ENCODE measurements at places on chromosomes 1 and 21.
A peak's percentile ranks its signal among the peaks of the same experiment; 100 is the strongest.

DNA sequence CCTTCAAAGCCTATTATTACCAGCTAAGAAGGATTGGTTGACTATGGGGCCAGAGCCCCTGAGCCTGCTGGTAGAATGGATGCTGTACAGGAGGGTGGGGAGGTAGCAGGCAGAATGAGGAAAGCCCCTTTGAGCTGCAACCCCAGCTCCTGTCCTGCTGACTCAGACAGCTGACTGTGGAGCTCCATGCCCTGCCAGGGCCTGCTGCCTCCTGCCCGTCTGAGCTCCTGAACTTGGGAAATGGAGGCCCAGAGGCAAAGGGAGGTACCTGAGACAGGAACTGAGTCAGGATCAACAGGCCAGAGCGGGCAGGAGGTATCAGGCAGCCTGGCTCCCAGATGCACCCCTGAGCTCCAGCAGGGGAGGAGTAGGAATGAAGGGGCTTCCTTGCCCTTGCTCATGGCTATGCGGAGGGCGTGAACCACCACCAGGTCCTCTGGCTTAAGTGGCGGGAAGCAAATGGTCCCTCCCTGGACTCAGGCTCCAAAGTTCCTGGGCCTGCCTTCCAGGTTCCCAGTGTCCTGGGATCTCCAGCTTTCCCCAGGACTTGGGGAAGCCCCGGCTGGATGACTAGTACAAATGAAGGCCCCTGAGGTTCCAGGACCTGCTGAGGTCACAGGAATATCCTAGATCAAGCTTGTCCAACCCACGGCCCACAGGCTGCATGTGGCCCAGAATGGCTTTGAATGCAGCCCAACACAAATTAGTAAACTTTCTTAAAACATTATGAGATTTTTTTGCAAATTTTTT, 3.9 kb upstream of the SFN start:
- DNase-seq: no peak

- DNase-seq: no peak
Measured at GRCh38 chr1:151834239-151834638, 2.6 kb upstream of the RORC start.

- DNase-seq: no peak
Measured at GRCh38 chr1:204544321-204544720, 28.1 kb downstream of the MDM4 start.

DNA sequence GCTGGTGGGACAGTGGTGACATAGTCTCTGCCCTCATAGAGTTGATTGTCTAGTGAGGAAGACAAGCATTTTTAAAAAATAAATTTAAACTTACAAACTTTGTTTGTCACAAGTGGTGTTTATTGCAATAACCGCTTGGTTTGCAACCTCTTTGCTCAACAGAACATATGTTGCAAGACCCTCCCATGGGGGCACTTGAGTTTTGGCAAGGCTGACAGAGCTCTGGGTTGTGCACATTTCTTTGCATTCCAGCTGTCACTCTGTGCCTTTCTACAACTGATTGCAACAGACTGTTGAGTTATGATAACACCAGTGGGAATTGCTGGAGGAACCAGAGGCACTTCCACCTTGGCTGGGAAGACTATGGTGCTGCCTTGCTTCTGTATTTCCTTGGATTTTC, 58.4 kb downstream of the LAMC2 start:
- DNase-seq: no peak

DNA sequence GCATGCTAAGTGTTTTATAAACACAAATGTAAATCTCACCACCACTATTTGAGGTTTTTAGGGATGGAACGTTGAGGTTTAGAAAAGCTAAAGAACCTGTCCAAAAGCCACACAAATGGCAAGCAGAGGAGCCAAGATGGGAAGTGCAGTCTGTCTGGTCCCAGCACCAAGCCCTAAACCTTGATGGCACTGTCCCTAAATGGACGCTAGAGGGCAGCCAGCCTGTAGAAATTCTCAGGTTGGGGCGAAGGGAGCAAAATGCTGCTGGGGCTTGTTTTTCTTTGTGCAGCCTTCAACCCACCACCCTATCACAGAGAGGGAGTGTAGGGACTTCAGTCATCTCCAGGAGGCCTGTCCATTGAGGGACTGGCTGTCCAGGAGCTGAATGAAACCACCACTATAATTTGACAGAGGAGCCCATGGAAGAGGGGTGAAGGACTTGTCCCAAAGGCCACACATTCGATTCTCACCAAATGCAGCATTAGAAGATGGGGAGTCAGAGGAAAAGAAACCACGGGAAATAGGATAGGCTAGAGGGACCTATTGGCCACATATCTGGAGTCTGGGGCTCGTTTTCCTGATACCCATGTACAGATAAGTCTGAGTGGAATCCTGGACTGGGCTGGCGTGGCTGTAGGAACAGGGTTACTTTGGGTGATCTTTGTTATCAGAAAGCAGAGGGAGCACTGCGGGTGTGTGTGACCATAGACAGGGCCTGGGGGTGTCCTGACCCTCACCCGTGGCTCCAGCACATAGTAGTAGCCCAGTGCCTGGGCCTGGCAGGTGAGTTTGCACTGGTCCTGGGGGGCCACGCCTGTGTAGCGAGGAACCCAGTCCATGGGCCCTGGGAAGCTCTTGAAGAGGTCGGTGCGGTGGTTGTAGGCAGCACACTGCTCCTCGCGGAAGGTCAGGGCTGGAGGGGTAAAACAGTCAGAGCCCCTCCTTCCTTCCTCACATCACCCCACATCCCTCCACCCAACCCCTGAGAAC, 6.1 kb downstream of the ADAMTS4 start:
- peak; percentile 54 for DNase-seq

DNA sequence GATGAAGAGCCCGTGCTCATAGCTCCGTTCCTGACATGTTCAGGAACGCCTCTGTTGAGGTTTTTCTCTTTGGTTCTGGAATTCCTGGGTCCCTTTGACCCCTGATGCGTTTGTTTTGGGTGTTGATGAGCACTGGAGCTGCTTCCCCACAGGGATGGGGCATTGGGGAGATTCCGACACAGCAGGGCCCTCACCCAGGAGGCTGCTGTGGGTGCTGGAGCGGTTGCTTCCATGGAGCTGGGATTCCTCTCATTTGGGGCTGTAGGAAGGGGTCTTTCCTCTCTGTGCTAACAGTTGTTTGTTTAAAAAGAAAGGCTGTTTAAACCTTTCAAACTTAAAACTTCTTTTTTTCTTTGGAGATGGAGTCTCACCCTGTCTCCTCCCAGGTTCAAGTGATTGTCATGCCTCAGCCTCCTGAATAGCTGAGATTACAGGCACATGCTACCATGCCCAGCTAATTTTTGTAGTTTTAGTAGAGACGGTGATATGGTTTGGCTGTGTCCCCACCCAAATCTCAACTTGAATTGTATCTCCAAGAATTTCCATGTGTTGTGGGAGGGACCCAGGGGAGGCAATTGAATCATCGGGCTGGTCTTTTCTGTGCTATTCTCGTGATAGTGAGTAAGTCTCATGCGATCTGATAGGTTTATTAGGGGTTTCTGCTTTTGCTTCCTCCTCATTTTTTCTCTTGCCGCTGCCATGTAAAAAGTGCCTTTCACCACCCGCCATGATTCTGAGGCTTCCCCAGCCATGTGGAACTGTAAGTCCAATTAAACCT, 48.9 kb downstream of the SKI start:
- no peak for DNase-seq

- DNase-seq: no peak
Measured at GRCh38 chr1:186884251-186884650, 55.5 kb downstream of the PLA2G4A start.

DNA sequence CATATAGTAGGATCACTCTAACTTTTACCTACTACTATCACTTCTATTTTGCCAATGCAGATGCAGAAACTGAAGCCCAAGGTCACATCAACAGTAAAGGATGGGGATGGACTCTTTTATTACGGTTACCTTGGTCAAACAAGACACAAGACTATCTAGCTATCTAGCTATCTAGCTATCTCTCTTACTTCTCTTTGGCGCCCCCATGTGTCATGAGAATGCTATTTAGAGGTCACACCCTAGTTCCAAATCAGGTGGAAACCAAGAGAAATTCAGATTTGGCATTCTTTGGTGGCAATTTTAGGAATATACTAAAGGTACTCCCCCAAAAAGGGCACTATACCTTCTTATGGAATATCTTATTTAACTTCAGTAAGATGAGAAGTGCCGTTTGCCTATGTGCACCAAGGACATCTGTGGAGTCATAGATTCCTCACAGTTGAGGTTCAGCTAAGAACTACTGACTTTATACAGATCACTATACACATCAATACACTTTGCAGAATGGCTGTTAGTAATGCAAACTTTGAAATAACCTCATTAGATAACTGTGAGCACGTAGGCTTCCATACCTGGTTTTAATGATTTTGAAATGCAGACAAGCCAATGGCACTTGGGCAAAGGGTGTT, 6.7 kb downstream of the ZNF648 start:
- DNase-seq: peak; percentile 41

- no peak for DNase-seq
Measured at GRCh38 chr1:227378871-227379554, 60.7 kb upstream of the CDC42BPA start.

- DNase-seq: no peak
Measured at GRCh38 chr1:7388488-7389185, 382.5 kb upstream of the VAMP3 start.

DNA sequence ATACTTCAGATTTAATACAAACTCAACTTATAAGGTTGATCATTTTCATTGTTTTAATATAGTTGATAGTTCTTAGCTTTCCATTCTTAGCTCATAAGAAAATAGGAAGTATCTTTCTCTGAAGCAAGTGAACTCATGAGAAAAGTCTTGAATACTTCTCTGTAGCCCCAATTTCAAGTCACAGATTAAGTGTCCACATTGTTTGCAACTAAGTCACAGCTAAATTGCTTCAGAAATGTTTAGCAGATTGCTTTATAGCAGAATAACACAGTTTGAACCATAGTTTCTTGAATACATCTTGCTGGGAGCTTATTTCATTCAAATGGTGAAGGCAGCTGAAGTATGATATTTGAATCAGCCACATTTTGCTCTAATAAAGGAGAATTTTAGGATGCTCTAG, 10.6 kb upstream of the PKN2 start:
- DNase-seq: no peak

- no peak for DNase-seq
Measured at GRCh38 chr1:226308166-226308722, 720 bp downstream of the LIN9 start.

DNA sequence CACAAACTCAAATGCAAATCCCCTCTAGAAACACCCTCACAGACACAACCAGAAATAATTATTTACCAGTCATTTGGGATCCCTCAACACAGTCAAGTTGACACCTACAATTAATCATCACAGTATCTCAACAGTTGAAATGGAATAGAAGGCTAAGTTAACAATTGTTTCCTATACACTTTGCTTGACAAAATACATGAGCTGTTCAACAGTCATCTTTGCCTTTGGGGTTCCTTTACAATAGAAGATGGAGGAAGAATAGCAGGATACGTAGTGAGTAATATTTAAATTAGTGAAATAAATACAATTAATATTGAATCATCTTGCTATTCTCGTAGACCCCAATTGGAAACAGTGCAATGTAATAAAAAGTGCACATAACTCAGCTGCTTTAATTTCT, 487.3 kb upstream of the ADAMTS5 start:
- no peak for DNase-seq

DNA sequence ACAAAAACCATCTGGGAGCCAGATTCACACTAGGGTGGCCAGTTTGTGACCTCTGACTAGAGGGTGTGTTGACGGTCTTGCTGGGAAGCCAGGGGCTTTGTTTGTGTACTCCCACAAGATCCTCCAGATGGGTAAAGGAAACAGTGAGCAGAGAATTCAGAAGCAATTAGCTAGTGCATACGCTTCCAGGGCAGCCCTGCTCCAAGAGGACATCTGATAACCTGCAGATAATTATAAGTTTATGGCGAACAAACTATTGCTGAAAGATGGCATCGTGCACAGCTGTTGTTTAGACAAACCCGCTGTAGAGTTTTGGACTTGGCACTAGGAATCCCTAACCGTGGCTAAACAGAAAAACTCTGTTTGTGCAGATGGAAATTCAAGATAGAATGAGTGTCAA, 326.4 kb downstream of the TGFB2 start:
- DNase-seq: no peak

DNA sequence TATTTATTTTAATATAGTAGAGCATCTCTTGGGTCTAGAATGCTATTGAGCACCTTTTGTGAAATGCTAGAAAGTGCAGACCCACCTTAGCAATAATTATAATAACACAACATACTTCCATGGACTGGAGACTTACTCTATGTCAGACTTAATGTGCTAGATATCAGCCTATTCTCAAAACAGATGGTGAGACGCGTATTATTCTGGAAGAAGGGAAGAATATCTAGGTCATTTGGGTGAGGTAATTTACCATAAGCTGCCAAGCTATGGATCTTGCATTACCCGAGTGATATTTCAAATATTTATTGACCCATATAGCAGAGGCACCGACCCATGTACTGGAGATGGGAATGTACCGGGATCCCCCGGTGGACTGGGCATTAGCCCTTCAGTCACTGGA, 20.6 kb upstream of the IFNLR1 start:
- no peak for DNase-seq

DNA sequence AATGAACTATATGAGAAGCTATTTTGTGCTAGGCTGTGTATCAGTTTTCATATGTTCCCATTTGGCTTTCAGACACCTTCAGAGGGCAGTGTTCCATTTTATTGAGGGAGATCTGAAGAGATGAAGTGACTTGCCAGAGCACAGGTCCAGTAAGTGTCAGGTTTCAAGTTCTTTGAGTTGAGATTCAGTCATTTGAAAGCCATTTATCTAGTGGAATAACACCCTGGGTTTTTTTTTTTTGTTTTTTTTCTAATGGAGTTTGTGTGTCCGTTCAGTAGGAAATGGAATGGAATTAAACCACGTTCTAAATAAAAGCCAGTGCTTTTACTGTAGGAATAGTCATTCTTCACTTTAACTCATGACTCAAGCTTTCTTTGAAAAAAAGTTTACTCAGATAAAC, 652.9 kb upstream of the USP24 start:
- DNase-seq: no peak

DNA sequence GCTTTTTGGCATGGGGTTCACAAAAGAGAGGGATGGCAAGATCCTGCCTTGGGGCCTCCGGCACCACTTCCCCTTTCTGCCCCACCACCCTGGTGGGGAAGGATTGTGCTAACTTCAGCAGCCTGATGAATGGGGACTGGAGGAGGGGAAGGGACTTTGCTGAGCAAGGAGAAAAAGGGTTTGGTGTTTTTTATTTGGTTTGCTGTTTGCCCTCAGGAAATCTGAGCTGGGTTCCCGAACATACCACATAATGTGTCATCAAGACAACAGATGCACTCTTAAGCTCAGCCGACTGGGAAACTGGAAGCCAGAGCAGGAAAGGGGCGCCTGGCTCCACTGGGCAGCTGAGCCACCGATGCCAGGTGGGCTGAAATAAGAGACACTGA, 19.8 kb downstream of the OLFML2B start:
- DNase-seq: no peak

DNA sequence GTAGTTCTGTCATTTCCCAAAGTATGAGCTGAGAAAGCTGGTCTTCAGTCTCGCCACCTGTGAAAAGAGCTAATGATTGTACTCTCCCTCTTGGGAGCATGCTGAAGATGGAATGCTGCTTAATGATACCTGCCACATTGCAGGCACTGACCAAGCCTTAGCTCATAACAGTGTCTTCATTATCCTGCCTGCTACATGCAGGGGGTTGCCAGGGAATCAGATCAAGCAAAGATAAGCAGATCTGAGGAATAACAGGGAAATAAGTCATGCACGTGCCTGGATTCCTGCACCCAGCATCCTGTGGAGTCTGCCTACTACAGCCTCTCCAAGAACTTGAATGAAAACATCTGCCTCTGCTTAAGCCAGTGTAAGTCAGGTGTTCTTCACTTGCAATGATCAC, 667.3 kb downstream of the NPHP4 start:
- DNase-seq: no peak

GRCh38 chr1:56229186-56229585, 350.2 kb downstream of the PLPP3 start:
- DNase-seq: no peak

GRCh38 chr1:1914971-1915692, at the start of gene CALML6:
CALML6 (plus strand) TSS chr1:1915260; CDS start chr1:1915281, 21 bp downstream.
- DNase-seq: no peak
